A375 (cell line): ENCODE measurements at places on chromosomes 3 and 15. TPM values are rescaled to one million over a fixed set of nuclear protein-coding genes. Genes with fewer than 3 reads are reported as not detected.

Gene SNX22
- 0.88 and 1.9 TPM in 2 replicates for total RNA-seq

Gene CCR3
- not detected in 2 replicates for total RNA-seq

Gene LSG1
- 37.9 and 44.6 TPM in 2 replicates for total RNA-seq

Gene CCK
- 0.80 and 1.4 TPM in 2 replicates for total RNA-seq

Gene ALDH1L1
- total RNA-seq, result 0.11 TPM in 1 of 2 replicates, not detected in the other

Gene SPTSSB
- not detected in 2 replicates for total RNA-seq

Gene DUT
- total RNA-seq, result 120 and 137 TPM in 2 replicates

Gene GOLGA6D
- not detected in 2 replicates for total RNA-seq

Gene LRRC58
- 25.5 and 26.5 TPM in 2 replicates for total RNA-seq

Gene ROBO1
- total RNA-seq, result 68.6 and 75.4 TPM in 2 replicates

Gene COPS2
- 58.1 and 84.6 TPM in 2 replicates for total RNA-seq

Gene SLC35A5
- total RNA-seq, result 12.9 and 16.0 TPM in 2 replicates

Gene GATM
- 1.3 and 2.5 TPM in 2 replicates for total RNA-seq

Gene RTP3
- 0.08 TPM in 1 of 2 replicates, not detected in the other for total RNA-seq

Gene NUSAP1
- total RNA-seq, result 126 and 131 TPM in 2 replicates

Gene SPINK8
- not detected in 2 replicates for total RNA-seq

Gene GPR62
- 0.40 TPM in 1 of 2 replicates, not detected in the other for total RNA-seq

Gene GAP43
- 0.68 and 1.9 TPM in 2 replicates for total RNA-seq

Gene COLQ
- 1.2 and 2.5 TPM in 2 replicates for total RNA-seq

Gene GP5
- not detected in 2 replicates for total RNA-seq

Gene AGBL1
- not detected in 2 replicates for total RNA-seq

Gene CFAP161
- total RNA-seq, result 0.08 TPM in 1 of 2 replicates, not detected in the other

Gene SFMBT1
- total RNA-seq, result 7.2 and 9.4 TPM in 2 replicates

Gene NR2C2
- total RNA-seq, result 13.0 and 22.3 TPM in 2 replicates

Gene RETNLB
- not detected in 2 replicates for total RNA-seq

Gene LNP1
- 2.9 and 3.8 TPM in 2 replicates for total RNA-seq

Gene TGFBR2
- 21.6 and 24.4 TPM in 2 replicates for total RNA-seq

Gene CNTN3
- total RNA-seq, result 1.3 and 1.7 TPM in 2 replicates

Gene SST
- total RNA-seq, result not detected in 2 replicates

Gene A4GNT
- not detected in 2 replicates for total RNA-seq

Gene FRMD4B
- 25.3 and 25.4 TPM in 2 replicates for total RNA-seq

Gene RBSN
- total RNA-seq, result 17.1 and 17.3 TPM in 2 replicates

Gene GABRR3
- total RNA-seq, result not detected in 2 replicates

Gene LRRN1
- not detected in 2 replicates for total RNA-seq

Gene THSD4
- total RNA-seq, result 26.4 and 33.2 TPM in 2 replicates

Gene MYNN
- 12.2 and 14.2 TPM in 2 replicates for total RNA-seq

Gene FBXL2
- 2.4 and 3.6 TPM in 2 replicates for total RNA-seq

Gene CCDC71
- 35.7 and 39.9 TPM in 2 replicates for total RNA-seq

Gene SELENOK
- 57.1 and 59.9 TPM in 2 replicates for total RNA-seq

Gene ZMYND10
- 1.9 and 4.0 TPM in 2 replicates for total RNA-seq

Gene CCNL1
- total RNA-seq, result 162 and 170 TPM in 2 replicates

Gene VEPH1
- 5.7 and 10.0 TPM in 2 replicates for total RNA-seq

Gene TIGIT
- not detected in 2 replicates for total RNA-seq

Gene NTRK3
- total RNA-seq, result 0.05 TPM in 1 of 2 replicates, not detected in the other

Gene SCN11A
- not detected in 2 replicates for total RNA-seq

Gene DGKG
- total RNA-seq, result 5.4 TPM in 2 replicates
